ENCODE measurements at places on chromosomes 13 and 19. TPM values are rescaled to one million over a fixed set of nuclear protein-coding genes. Genes with fewer than 3 reads are reported as not detected.

The JSRP1 gene
- not detected for total RNA-seq

The CKM gene
- not detected for total RNA-seq

The FBN3 gene
- total RNA-seq, result not detected

The ZNF491 gene
- total RNA-seq, result 6.5 TPM

The CERS1 gene
- 5.7 TPM for total RNA-seq

The LIPE gene
- total RNA-seq, result 14.0 TPM

The TMEM91 gene
- 1.8 TPM for total RNA-seq

The QPCTL gene
- 52.3 TPM for total RNA-seq

The ZNF442 gene
- total RNA-seq, result 0.15 TPM

The ZNF600 gene
- 5.0 TPM for total RNA-seq

The TNNI3 gene
- 1.00 TPM for total RNA-seq

The TUBB4A gene
- total RNA-seq, result 32.0 TPM

The CCNA1 gene
- 0.69 TPM for total RNA-seq

The PLA2G4C gene
- 59.5 TPM for total RNA-seq

The CD70 gene
- total RNA-seq, result 0.73 TPM

The KISS1R gene
- not detected for total RNA-seq

The VAV1 gene
- total RNA-seq, result not detected

The RGS9BP gene
- 0.36 TPM for total RNA-seq

The IGFLR1 gene
- total RNA-seq, result 0.69 TPM

The ZNF534 gene
- under 0.01 TPM for total RNA-seq

The IFNL1 gene
- not detected for total RNA-seq

The CHMP2A gene
- total RNA-seq, result 114 TPM

The ATXN8OS gene
- not detected for total RNA-seq

The F2RL3 gene
- total RNA-seq, result not detected

The TNNT1 gene
- 0.73 TPM for total RNA-seq

The ZMYM5 gene
- 13.7 TPM for total RNA-seq

The GAS6 gene
- total RNA-seq, result 38.2 TPM

The SPRY2 gene
- 5.5 TPM for total RNA-seq

The IZUMO4 gene
- total RNA-seq, result not detected

The PTPRH gene
- total RNA-seq, result 12.4 TPM

The ZNF835 gene
- total RNA-seq, result 0.36 TPM

The PSG7 gene
- total RNA-seq, result not detected

The LIG4 gene
- 11.0 TPM for total RNA-seq

Data from melanocyte of skin (primary cell).